Activated T-cell treated with anti-CD3 and anti-CD28 coated beads, Interleukin-2, amount 50 U/mL, for 72 hours (primary cell): ENCODE measurements at places on chromosomes 2 and 18.

DNA sequence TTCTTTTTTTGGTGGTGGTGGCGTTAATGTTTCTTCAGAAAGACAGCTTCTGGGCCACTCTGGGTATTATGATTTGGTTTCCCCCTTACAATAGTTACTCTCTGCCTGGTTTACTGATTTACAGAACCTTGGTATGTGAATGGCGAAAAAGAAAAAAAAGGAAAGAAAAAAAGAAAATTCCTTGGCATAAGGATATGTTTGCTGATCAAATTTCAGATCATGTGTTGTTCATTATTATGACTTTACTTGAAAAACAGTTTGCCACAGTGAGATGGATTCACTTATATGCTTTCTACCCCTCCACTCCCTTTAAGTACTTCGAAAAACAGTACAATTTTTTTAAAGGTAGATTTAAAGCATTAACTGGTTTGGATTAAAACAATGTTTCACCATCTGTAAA, 21.0 kb downstream of the BCL11A start:
- no peak for DNase-seq

DNA sequence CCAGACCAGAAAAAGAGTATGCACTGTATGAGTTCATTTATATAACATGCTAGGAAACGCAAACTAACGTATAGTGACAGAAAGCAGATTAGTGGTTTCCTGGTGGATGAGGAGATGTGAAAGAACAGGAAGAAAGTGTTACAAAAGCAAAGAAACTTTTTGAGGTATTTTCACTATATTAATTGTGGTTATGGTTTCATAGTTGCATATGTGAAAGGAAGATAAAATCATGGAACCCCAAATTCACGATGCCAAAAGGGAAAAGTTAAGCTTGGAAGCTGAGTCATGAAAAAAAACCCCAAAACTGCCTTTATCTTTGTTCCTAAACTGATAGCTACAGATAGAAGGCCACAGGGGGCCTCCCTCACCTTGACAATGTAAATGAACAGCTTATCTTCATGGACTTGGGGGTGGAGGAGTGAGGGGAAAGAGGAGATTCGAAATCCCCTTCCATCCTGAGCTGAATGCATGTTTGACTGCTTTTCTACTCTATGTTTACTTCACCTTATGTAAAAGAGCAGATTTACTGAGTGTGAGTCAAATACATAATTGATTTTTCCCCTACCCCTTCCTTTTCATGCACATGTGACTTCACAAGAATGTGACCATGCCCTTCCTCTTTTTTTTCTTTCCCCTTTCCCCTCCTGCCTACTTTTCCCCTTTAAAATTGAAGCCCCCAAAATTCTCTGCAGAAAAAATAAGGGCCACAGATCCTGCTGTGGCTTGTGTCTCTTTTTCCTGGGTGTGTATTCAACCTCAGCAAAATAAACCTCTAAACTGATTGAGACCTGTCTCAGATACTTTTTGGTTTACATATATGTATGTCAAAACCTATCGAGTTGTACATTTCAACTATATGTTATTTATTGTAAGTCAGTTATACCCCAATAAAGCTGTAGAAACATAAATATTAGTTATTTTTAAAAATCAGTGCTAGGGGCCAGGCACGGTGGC, 100.1 kb upstream of the TLK1 start:
- DNase-seq, result peak; percentile 18

DNA sequence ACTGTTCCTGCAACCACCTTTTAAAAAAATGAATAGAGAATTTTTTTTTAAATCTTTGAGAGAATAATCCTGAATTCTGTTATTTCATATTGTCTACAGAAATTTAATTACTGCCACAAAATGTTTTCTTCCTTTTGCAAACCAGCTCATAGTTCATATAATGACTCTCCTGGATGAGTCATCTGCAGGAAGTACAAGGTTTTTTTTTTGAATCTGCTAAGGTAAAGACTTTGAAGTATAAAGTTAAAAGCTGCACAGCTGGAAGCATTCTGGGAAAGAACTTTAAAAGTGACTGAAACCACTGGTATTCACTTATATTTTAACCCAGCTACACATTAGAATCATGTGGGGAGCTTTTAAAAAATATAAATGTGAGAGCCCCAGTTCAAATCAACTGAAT, 25.4 kb downstream of the SESTD1 start:
- DNase-seq, result no peak

DNA sequence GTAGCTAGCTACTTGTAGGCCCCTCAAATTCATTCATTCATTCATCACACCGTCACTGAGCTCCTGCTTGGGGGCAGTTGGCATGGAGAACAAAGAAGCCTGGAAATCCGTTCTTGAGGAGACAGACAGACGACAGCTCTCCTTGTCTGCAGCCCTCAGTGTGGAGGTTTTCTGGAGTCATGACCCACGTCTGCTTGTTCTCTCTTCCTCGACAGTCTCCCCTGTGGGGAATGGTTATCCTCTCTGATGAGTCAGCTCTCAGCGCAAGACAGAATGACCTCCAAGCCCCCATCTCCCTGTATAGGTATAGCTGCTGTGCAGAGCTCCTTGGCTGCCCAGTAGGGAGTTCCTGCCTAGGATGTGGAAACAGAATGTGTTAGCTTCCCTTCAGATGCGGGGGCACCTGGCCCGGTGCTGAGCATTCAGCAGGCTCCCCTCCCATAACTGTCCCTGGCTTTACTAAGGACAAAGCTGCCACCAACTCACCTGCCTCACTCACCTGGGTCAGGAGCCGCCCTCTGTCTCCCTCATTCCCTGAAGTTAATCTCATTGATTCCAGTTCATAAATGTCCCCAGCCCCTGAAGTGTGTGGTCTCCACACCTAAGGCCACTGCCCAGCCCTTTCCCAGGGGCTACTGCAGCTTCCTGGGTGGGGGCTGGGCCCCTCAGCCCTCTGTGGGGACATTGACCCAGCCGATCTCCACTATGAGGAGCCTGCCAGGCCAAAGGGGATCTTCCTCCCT, 124.7 kb downstream of the ACKR3 start:
- DNase-seq, result no peak

DNA sequence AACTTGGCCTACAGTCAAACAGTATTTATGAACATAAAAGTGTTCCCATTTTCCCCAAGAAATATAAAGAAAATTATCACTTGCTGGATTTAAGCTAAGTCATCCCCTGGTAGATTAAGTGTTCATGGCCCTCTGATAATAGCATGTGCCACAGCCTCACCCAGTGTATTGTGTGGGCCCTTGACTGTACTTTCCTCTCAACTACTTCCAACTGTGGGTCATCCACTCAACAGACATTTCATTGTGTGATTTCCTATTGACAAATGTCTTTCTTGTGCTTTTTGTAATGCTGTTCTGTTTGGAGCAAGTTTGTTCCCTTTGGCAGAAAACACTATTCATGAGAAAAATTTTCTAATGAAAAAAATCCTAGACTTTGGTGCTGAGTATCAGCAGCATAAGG, 48.4 kb upstream of the TMEM17 start:
- DNase-seq, result no peak

GRCh38 chr2:98505971-98506664, 61.5 kb downstream of the INPP4A start:
- DNase-seq, result no peak

DNA sequence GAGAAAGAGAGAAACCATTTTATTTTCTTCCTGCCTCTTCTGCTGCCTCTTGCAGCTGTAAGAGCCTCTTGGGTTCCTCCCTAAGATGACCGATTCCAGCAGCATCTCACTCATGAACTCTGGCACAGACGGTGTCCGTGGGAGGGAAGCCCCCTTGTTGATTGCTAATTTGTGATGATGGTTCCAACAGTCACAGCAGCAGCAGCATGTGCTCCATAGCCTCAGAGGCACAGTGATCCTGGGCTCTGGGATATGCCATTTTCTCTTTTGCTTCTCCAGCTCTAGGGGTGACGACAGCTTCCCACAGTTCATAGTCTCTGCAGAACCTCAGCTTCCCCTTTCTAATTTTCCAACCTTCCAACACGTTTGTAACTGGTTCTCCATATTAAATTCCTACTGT, 324.2 kb upstream of the HS6ST1 start:
- DNase-seq, result no peak

DNA sequence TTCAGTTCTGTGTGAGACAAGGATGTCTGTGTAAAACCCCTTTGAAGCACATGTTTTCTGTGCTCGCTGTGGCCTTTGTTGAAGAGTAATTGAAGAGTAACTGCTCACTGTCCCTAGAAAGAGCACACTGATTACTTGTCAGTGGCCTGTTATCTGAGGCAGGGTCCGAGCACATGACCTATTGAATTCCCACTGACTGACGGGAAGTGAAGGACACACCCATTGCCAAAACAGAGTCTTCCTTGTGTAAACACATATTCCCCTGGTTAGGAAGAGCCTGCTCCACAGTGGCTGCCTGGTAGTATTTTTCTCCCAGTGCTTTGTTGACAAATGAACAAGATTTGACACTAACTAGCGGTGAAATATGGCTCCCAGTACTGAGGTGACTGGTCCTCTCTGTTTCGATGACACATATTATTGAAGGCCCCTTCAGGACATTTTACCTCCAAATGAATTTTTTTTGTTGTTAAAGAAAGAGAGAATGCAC, 148.5 kb upstream of the GYPC start:
- DNase-seq, result no peak

DNA sequence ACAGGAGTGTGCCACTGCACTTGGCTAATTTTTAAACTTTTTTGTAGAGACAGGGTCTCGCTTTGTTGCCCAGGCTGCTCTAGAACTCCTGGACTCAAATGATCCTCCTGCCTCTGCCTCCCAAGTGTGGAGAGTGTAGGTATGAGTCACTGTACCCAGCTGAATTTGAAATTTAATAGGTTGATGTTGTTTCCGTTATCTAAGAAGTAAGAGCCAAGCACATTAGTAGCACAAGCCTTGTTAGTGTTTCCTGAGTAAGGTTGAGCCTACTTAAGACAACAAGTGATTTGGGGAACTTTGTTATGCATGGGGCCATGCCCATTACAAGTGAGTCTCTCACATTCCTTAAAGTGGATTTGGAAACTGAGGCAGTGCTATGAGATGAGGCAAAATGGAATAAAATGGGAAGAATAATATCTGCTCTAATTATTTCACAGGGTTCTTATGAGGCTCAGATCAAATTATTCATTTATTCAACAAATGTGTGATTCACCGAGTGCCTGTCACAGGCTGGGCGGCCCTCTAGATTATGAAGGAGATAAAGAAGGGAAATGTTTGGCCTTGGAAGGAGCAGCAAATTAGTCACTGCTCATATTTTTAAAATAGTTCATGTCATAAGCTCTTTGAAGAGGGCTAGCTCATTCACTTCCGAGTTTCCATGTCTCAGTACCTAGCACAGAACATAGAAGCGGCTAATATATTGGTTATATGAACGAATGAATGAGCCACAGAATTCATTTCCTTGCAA, 217.2 kb downstream of the LDLRAD4 start:
- no peak for DNase-seq

DNA sequence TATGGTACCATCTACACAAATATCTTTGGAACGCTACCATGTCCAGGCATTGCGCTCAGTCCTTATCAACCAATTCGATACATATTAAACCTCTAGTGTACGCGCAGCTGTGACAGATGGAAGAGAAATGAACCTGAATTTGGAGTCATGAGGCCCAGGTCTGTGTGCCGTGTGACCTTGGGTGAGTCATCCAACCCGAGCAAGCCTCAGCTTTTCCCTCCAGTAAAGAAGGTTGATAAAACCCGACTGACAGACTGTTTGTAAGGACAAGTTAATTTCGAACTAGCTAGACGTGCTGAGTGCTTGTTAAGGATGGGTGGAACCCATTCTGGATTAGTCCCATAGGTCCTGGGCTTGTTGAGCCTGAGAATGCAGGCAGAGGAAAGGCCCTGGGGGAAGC, 28.2 kb downstream of the GREB1 start:
- no peak for DNase-seq

DNA sequence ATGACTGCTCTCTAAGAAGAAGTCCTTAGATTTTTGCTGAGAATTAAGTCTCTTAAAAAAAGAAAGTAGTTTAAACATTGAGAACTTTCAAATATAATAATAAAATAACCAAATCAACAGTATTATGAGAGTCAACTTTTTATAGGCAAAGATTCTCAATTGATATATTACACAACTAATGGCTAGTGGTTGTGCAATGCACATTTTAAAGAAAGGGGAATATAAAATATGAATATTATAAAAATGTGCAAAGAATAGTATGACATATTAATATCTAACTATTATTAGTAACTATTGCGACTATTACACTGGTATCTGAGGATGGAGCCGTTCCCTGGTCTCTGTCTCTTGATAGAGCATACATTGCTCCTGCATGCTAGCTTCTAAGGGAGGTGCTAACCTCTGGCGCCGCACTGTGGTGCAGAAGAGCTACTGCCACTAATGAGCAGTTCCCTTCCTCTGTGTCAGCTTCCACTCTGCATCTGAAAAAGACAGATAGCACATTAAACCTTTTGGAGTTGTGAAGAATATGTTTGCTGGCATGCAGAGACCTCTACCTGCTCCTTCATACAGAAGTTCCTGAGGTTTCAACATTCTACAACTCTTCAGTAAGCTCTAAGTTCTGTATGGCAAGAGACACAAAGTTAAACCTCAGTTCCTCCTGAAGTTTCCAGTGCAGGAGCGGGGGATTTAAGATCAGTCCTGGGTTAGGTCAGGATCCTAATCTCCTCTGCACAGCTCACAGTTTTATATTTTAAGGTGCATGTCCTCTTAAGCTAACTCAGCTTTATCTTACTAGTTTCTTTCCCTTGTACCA, 3.5 kb upstream of the SLC9A2 start:
- peak; percentile 59 for DNase-seq

DNA sequence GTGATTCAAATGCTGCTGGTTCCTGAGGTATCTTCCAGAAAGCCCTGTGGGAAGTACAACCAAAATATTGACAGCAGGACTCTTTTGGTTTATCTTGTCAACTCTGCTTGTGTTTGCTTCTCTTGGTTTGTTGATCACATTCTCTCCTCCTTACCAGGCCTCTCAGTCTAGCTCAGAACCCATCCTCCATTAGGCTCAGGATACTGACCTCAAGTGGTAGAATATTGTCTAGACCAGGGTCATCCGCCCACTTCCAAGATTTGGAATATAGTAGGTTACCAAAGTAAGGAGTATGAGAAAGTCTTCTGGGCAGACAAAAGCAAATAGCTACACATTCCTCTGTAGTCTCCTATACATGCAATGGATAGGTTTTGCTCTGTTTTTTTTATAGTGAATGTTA, 56.6 kb downstream of the XIRP2 start:
- DNase-seq, result no peak
